RPMI8226 (cell line): ENCODE measurements at places on chromosomes 1 and 21.

GRCh38 chr1:207826557-207827487 is 75.0 kb downstream of the CD46 start:
- DNase-seq: no peak

- DNase-seq: no peak
Observed at GRCh38 chr1:153617663-153618062, 1.5 kb upstream of the S100A14 start.

- DNase-seq: no peak
Observed at GRCh38 chr1:19300211-19300610, 11.6 kb upstream of the AKR7A3 start.

- DNase-seq: no peak
Observed at GRCh38 chr1:153888533-153888932, 34.2 kb downstream of the GATAD2B start.

DNA sequence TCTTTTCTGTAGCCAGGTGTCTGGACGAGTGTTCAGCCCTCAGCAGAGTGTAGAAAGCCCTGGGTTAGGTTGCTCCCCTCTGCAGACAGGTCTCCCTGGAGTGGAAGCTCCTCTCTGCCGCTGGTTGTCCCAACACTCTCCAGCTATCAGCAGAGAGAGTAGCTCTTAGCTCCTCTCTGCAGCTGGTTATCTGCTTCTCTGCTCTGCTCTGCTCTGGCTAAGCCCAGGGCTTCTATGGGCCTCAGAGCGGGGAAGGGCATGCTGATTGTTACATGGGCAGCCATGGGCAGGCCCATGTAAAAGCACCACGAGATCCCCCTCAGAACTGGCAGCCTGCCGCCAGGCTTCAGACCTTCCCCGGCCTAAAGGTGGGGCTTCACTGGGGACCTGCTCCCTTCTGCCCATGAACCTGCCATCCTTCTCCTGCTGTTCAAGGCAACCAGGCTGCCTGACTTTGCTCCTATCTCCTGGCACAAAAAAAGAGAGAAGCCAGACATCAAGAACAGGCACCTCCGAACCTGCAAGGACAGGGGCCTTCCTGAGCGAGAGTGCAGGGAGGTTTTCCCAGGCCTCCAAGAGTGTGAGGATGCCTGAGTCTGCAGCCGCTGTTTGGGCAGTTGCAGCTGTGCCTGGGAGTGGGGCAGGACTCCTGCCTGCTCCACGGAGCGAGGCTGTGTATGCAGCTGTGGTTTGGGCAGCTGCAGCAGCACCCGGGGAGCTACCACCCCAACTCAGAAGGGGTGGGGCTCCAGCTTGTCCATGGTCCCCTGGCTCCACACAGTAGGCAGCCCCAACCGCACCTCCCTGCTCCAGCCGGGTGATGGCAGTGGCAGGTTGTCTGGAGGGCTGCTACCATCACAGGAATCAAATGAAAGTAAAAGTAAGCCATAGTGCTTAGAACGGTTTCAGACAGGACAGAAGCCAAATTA is 973.7 kb downstream of the LTN1 start:
- DNase-seq: peak; percentile 35

- DNase-seq: no peak
Observed at GRCh38 chr1:221736714-221737113, 5.2 kb downstream of the DUSP10 start.

DNA sequence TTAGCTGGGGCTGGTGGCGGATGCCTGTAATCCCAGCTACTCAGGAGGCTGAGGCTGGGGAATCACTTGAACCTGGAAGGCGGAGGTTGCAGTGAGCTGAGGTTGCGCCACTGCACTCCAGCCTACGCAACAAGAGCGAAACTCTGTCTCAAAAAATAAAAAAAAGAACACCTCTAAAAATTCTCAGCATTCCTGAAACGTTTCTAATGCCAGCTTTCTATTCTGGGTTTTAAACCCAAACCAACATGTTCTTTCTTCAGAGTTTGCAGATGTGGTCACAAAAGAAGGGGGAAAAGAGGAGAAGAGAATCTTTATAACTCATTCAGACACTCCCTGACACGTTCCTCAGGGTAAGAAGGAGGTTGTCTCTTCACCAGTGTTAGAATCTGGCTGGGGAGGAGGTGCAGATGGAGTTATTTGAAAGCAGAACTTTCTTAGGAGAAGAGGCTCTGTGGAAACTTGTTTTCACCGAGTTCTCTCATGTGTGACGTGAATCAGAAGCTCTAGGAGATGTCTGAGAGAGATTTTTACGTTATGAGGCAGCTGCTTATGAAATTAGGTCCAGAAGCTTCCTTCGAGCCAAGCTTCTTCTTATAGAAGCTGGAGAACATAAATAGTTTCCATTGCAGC is 17.8 kb upstream of the CNR2 start:
- DNase-seq: no peak

DNA sequence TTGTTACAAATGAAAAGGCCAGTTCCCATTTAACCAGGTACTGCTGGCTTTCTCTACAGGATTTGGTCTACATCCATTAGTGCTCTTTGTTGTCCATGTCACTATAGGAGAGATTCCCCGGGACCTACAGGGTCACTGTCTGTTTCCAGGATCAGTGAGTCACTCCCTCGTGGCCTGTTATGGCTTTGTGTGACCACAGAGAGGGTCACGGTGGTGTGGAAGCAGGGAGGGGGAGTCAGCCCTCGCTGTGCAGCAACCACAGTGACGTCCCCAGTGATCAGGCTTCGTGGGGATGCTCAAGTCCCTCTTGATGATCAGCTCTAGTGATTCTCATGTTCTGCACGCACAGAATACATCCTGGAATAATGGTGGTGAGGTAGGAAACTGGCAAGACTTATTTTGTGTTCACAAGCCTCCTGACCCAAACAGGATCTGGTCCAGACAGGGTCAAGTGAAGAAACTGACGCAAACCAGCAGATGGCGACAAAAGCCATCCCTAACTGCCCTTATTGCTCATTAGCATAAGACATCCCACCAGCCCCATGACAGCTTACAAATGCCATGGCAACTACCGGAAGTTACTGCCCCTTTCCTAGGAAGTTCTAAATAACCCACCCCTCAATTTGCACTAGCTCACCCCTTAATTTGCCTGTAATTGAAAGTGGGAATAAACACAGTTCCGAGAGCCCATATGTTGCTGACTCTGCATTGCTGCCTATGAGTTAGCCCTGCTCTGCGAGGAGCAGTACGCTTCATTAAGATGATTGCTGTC is 98.5 kb downstream of the DISC1 start:
- peak; percentile 49 for DNase-seq

- DNase-seq: no peak
Observed at GRCh38 chr1:67792103-67792502, 41.2 kb downstream of the GNG12 start.

DNA sequence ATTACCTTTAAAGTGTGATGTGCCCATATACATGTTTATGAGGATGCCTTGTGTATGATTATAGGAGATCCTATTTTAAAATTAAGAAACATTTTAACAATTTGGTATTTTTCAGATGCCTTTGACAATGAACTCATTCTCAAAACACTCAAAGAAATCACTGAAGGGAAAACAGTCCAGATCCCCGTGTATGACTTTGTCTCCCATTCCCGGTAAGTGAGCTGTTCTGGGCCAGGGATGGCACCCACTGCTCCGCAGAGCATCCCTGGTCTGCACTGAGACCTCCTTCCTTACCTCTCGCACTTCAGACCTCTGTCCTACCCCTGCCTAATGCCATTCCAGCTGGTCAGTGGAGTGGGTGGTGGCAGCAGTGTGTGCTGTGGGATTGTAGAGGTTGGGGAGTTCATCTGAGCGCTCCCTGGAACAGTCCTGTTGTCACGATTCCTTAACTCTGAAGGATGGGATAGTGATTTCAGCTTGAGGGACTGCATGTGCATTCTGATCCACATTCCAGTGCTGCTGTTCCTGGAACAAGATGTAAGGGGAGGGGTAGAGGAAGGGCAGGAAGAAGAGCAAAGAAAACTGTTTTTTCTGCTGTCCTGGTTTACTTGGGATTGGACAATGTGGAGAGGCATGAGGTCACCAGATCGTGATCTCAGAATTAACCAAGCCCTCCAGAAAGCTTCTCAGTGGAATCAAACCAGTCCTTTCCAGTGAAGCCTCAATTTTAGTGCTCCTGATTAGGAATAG is 63.9 kb downstream of the UCK2 start:
- no peak for DNase-seq

DNA sequence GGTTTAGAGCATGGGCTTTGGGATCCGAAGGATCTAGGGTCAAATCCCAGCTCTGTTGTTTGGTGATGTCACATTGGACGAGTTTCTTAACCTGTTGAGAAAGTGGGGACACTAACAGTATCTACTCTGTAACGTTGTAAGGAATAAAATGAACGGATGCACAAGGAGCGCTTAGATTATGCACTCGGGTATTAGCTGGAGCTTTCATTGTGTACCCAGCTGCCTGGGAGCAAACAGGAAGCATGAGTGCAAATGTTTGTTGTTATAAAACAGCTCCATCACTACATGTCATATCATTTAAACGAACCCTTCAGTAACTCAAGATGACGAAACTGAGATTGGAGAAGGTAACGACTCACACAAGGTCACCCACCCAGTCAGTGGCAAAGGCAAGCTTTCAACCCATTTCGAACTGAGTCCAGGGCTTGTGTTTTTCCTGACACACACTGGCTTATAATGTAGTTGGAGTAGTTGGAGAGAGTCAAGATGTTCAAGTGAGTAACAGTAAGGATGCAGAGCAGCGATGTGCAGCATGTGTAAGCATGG is 16.2 kb upstream of the SLC6A17 start:
- no peak for DNase-seq

GRCh38 chr1:55305735-55306134 is 90.6 kb upstream of the USP24 start:
- no peak for DNase-seq

DNA sequence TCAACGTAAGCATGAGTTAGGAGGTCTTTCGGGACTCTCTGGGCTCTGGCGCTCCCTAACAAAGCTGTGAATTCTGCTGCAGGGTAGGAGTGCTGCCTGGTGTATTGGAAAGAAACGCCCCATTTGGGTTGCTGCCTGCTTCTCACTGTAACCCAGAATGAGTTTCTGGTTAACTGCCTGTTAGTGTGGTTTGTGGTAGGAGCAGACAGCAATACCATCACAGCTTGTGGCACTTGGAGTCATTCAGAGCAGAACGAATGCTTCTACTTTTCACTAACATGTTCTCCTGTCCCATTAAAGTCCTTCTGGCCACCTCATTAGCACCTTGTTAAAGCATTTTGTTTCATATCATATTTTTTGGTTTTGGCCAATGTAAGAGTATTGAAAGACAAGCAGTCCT is 18.1 kb downstream of the MAP3K7CL start:
- no peak for DNase-seq

DNA sequence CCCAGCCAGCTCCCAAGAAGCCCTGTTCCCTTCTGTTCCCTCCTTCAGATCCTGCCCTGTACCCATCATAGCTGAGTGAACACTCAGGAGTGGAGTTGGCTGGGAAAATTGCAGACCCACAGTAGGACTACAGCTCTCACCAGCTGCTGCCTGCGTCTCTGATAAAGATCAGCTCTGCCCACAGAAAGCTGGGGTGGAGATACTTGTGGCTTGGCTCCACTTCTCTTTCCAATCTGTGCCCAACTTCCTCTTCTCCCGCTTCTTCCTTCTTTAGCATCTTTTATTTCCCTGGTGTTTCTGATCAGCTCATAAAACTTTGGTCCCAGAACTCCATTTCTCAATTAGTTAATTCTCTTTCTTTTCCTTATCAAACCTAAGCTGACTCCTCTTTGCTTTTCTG is 5.5 kb upstream of the CD1A start:
- DNase-seq: no peak

GRCh38 chr1:33005117-33005837 is 31.4 kb downstream of the AK2 start:
- DNase-seq: no peak

GRCh38 chr1:227362039-227362438 is 43.7 kb upstream of the CDC42BPA start:
- DNase-seq: no peak

GRCh38 chr1:18077657-18078215 is 29.9 kb upstream of the IGSF21 start:
- peak; percentile 89 for DNase-seq

GRCh38 chr1:103997631-103998030 is 247.9 kb downstream of the AMY1C start:
- DNase-seq: no peak

DNA sequence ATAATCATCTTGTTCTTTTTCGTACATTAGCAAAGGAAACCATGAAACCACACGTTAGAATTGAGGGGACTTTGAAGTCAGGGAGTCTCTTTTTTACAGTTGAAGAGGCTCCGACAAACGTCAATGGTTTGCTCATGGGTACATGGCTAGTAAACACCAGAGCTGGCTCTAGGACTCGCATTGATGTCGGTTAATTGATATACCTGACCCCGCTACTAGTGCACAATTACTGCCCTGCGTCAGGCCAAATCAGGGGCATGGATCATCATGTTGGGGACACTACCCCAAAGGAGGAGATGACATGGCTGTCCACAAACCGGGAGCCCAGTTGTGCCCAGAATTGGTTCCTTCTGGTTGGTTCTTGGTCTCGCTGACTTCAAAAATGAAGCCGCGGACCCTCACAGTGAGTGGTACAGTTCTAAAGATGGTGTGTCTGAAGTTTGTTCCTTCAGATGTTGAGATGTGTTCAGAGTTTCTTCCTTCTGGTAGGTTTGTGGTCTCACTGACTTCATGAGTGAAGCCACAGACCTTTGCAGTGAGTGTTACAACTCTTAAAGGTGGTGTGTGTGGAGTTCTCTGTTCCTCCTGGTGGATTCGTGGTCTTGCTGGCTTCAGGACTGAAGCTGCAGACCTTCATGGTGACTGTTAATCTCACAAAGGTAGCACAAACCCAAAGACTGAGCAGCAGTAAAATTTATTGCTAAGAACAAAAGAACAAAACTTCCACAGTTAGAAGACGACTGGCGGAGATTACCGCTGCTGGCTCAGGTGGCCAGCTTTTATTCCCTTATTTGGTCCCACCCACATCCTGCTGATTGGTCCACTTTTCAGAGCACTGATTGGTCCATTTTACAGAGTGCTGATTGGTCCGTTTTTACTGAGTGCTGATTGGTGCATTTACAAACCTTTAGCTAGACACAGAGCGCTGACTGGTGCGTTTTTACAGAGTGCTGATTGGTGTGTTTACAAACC is 126.9 kb upstream of the ERRFI1 start:
- no peak for DNase-seq

GRCh38 chr1:155205969-155206593 is 1.6 kb downstream of the THBS3 start:
- no peak for DNase-seq

DNA sequence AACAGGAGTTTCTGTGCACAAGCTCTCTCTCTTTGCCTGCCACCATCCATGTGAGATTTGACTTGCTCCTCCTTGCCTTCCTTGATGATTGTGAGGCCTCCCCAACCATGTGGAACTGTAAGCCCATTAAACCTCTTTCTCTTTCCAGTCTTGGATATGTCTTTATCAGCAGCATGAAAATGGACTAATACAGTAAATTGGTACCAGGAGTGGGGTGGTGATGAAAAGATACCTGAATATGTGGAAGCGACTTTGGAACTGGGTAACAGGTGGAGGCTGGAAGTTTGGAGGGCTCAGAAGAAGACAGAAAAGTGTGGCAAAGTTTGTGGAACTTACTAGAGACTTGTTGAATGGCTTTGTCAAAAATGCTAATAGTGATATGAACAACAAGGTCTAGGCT is 69.1 kb upstream of the VANGL1 start:
- DNase-seq: no peak

- DNase-seq: peak; percentile 41
Observed at GRCh38 chr1:234771642-234772344, 161.8 kb upstream of the IRF2BP2 start.

GRCh38 chr1:6084781-6085495 is 39.2 kb downstream of the KCNAB2 start:
- no peak for DNase-seq

- no peak for DNase-seq
Observed at GRCh38 chr21:35138665-35139381, 89.7 kb upstream of the RUNX1 start.
